ENCODE measurements at places on chromosomes 16 and 17.

DNA sequence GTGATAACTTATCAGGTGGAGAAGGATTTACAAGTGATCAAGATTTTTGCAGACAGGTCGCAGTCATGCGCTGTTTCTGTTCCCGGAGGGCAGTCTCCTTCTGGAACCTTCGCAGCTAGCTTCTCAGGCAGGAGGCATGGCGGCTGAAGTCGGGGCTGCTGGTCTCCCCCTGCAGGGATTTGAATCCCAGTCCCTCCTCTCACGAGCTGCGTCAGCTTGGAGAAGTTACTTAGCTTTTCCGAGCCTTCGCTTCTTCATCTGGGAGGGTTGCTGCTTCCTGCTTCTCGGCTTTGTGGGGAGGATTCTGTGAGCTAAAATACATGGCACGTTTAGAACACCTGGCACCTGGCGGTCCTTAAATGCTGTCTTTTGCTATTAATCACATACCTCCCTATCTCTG is 287.8 kb upstream of the FOXF1 start:
- no peak for DNase-seq

GRCh38 chr17:74259667-74260524 is 14.1 kb upstream of the DNAI2 start:
- no peak for DNase-seq

DNA sequence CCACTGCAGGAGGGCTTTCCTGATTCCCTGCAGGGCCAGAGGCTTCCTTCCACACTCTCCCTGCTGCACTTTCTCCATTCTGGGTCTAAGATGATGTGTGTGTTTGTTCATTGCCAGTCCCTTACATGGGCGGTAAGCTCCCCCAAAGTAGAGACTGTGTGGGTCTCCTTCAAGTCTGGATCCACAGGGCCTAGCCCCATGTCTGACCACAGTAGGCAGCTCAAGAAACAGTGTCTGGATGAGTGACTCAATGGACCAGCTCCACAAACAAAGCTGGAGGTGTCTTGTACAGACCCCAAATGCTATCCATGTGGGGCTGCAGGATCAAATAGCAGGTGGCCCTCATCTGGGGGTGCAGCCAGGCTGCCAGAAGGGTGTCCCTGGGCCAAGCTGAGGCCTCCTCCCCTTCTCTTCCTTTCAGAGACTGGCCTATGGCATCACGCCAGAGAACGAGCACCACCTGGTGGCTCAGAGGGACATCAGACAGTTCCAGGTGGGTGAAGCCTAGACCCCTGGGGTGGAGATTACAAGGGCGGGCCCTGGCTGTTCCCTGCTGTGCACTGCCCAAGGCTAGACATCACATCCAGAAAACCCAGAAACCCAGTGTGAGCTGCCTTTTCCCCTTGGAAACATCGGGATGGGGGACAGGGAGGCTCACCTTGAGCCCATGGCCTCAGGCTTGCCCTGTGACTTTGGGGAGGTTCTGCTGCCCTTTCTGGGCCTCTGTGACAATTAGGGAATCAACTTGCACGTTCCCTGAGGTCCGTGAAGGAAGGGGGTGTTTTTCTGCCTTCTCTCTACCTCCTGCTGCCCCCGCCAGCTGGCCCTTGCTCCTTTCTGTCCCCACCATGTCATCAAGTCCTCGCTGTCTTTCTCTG is 45.9 kb downstream of the SLC6A2 start:
- no peak for DNase-seq

DNA sequence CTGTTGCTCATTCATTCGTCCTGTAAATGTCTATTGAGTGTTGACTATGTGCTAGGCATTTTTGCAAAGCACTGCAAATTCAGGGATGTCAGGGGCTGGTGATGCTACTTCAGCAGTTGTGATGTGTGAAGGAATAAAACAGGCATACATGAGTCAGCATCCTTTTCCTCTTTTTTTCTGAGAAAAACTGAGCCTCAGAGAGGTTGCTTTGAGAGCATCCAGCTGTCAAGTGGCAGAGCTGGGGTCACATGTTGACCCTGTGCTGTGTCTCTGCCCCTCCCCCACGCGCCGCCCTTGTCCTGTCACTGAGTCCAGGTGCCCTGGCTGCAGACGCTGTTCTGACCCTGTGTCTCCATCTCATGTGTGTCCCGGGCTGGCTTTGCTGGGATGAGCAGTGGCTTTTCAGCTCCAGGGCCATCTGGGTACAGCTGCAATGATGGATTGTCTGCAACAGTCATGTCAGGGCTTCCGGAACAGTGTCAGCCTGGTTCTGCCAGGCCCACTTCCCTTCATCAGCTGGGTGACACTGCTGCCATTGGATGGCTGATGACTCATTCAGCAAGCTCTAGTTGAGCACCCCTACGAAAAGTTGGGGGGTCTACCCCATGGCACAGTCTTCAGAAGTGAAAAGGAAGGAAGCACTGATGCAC is 14.9 kb downstream of the SEC14L5 start:
- no peak for DNase-seq

GRCh38 chr17:79699386-79700036 is 31.2 kb upstream of the ENPP7 start:
- no peak for DNase-seq

- DNase-seq, result no peak
These were observed 2.7 kb downstream of the METRN start for GRCh38 chr16:717450-718245.

- no peak for DNase-seq
These were observed 78.5 kb downstream of the RAB11FIP4 start for GRCh38 chr17:31469959-31470358.

DNA sequence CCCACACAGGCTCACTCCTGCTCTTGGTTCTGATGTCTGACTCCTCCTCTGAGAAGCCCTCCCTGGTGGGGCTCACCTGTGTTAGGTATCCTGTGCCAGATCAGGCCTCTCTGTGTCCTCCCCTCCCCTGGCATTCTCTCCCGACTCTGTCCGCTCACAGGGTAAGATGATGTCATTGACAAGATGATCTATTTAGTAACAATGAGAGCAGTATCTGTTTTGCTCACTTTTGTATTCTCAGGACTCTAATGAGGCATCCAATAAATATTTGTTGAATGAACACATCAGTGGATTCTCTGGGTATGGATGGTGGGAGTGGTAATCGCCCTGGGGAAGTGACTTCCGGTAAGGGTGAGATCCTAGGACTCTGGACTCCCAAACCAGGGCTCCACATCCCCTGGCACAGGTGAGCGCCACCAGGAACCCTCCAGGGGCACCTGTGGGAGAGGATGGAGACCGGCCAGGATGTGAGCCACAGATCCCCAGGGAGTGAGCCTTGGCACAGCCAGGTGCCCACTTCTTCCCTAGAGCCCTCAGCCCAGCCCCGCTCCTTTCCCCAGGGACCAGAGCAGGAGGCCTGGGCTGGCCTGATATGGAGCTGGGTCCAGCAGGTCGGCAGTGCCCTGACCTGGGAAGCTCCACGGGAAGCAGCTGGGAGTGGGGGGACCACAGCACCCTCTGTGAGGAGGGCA is 5.4 kb upstream of the HAP1 start:
- no peak for DNase-seq

DNA sequence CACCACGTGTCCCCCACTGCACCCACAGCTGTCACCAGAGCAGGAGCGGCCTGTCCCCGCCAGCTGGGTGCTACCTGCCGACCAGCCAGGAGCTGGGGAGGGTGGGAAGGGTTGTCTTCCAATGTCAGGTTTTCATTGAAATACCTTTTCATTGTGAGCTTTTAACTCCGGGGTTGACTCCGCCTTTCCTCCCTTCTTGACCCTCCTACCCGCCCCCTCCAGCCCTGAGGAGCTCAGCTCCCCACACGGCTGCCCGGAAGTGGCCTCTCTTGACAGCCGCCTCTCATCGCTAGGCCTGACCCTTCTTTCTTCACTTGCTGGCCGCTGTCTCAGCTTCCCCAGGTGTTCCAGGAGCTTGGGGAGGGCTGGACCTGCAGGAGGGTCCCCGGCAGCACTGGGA is 21.2 kb upstream of the GNG13 start:
- no peak for DNase-seq

- DNase-seq, result no peak
These were observed 13.8 kb downstream of the CORO7 start for GRCh38 chr16:4402439-4403132.

DNA sequence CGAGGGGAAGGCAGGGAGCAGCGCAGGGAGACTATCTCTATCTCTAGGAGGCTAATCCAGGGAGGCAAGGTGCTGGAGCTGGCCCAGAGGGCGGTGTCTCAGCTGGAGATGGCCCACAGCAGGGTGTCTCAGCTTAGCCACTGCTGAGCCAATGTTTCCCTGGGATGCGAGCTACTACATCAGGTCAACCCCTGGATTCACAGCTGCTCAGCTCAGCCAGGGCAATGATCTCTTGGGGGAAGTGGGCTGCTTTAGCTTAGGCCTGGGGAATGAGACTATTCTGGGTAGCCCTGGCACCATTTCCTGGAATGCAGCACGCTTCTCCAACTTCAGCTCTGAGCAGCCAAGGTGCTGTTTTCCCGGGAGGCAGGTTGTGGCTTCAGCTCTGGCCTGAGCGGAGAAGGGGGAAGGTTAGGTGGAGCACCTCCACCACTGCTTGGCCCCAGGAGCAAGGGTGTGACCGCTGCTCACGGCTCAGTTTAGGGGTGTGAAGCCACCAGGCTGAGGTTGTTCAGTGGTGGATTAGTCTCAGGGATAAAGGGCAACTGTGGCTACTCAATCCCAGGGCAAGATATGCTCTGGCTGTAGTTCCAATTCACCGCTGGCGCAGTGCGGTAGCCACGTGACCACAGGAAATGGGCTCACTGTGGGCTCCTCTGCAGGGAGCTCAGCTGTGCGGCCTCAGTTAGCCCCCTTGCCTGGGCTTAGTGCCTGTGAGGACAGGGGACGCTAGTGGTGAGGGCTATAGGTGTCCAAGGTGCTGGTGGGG is 5.2 kb upstream of the PRSS21 start:
- DNase-seq, result no peak

GRCh38 chr16:88977812-88978607 is 1.0 kb upstream of the CBFA2T3 start:
- no peak for DNase-seq

- no peak for DNase-seq
These were observed 172.2 kb downstream of the SEC14L1 start for GRCh38 chr17:77312786-77313599.

DNA sequence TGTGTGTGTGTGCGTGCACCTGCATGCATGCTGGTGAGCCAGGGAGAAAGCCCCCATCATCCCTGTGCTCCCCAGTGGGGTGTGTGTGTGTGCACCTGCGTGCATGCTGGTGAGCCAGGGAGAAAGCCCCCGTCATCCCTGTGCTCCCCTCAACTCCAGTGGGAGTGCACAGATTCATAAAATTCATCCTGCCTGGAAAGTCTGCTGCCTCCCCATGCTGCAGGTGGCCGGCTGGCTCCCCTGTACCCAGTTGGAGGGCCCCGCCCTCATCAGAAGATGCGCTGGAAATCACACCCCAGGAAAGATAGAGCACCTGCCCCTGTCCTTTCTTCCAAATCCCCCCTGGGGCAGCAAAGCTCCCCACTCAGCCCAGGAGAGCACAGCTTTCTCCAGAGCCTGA is 84.8 kb upstream of the DOC2B start:
- no peak for DNase-seq

- no peak for DNase-seq
These were observed 5.7 kb upstream of the VAT1L start for GRCh38 chr16:77782694-77783093.

DNA sequence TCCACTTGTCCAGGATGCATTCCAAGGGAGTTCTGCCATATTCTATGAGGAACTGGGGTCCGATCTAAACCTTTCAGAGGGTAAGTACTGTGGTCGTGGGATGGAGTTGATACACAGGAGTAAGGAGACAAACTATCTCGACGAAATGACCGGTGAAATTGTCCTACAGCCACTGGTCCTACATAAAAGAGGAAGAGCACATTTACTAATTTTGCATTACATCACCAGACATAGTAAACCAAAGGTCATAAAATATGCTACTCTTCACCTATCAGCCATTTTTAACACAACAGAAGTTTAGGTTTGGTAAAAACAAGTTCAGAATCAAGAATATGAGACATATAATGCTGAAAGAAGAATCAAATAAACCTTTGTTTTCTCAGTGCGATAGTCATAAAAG is 8.1 kb downstream of the HSF5 start:
- no peak for DNase-seq

- no peak for DNase-seq
These were observed 863 bp downstream of the ADPRM start for GRCh38 chr17:10698096-10698818.

- no peak for DNase-seq
These were observed 21.2 kb upstream of the GINS2 start for GRCh38 chr16:85709766-85710585.

DNA sequence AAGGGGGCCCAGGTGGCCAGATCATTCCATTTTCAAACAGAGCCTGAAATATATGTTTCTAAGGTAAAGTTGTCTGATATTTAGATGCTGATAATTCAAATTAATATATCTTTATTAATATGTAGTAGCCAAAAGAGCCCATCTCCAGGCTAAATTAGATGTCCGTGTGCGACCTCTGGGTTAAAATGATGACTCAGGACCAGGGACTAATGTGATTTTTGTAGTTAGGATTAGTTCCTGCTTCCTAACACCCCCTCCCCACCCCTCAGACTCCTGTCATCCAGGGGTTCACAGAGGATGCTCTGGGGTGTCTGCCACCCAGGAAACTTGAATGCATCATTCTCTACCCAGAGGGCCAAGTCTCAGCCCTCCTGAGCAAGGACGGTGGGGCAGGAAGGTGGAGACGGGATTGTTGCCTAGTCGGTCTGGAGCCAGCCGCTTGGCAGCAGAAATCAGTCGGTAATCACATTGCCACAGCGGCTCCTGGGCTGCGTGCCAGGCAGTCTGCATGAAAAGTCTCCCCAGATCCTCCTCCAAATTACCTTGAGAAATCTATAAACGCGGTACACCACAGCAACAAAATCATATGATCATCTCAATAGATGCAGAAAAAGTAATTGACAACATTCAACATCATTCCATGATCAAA is 29.8 kb downstream of the CNGB1 start:
- DNase-seq, result no peak

GRCh38 chr17:16943032-16943352 is 28.9 kb downstream of the TNFRSF13B start:
- DNase-seq, result no peak

GRCh38 chr17:60888812-60889709 is 211.4 kb downstream of the BCAS3 start:
- DNase-seq, result no peak

GRCh38 chr17:51006601-51007000 is 114.1 kb downstream of the SPAG9 start:
- DNase-seq, result no peak

DNA sequence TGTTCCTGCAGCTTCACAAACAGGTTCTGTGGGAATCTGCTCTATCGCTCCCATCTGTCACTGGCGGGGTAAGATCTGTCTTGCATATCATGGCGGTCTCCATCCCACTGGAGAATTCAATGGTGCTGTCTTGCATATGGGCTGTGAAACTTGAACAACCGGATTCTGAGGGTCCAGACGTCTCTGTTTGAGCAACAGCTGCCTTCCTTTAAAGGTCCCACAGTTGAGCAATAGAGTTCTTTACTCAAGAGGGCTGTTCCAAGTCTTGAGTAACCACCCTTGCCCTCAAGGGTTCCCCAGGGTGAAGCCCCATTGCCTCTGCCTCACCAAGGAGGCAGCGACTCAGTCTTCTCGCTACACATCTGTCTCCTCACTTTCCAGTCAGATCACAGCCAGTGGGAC is 50.8 kb downstream of the ZFHX3 start:
- no peak for DNase-seq
